ENCODE measurements at places on chromosomes 6 and 20.

- peak; percentile 40 for DNase-seq
Measured at GRCh38 chr20:49699200-49699992, 14.3 kb downstream of the B4GALT5 start.

DNA sequence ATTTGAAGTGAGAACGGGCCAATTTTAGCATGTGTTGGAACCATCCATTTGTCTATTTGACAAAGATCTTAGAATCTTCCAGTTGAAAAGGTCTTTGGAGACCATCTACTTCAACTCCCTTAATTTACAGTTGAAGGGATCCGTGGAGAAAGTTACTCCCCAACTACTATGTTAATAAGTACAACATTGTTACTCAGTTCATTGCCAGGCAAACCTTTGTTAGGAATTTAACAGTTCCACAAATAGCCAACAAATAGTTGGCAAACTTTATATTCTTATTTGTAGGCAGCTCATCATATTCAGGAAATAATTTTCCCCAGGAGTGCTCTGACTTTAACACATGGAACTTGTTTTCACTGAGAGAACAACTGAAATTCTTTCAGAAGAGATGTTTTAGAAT lies 81.0 kb upstream of the FLRT3 start:
- DNase-seq: no peak

DNA sequence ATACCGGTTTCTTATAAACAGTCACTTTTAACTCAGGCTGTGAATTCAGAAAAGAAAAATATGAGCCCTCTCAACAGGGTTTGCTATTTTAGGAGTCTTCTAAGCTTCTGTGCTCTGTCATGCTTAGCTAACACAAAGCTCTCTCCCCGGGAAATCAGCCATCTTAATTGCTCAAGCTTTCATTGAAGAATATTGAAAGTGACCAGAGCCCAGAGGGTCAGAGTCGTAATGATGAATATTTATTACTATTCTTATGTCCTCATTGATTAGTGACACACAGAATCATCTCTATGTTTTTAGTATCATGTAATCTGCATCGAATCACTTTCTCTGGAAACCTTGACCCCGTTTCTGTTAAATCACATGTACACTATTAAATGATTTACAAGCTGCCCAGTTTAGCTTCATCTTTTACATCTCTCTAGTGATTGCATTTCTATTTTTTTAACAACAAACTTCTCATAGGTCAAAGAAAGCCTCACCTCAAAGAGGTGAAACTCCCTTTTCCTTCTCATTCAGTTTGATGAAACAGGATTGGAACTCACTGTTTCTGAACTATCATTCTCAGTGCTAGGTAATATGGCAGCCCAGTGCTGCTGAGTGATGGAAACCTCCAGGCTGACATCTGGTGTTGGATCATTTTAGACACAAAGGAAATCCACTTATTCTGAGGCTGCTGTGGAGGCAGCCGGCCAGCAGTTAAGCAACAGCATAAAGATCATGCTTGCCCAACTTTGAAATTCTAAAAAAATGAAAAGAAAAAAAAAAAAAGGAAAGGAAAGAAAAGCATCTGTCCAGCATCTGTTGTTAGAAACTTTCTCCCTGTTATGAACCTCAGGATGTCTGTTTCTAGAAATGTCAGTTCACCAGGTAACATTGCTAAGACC lies 96.3 kb downstream of the RFPL4B start:
- no peak for DNase-seq

- DNase-seq: no peak
Measured at GRCh38 chr6:55826941-55827340, 48.4 kb downstream of the BMP5 start.

- no peak for DNase-seq
Measured at GRCh38 chr6:52914516-52914915, 5.0 kb upstream of the GSTA3 start.

DNA sequence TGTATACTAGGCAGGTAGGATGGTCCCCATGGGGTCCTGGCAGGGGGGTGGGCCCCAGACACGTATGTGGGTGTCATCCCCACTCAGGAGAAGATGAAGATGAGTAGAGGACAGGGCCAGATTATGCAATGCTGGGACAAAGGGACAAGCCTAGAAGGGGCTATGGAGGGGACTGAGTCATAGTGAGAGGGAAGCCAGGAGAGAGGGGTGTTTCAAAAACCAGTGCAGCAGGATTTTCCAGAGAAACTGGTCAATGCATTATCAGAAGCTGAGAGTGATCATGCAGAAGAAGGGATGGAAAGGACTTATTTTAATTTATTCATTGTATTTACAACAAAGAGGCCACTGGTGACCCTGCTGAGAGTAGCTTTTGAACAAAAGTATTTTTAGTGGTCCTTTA lies 74.0 kb downstream of the PPP1R3G start:
- no peak for DNase-seq

GRCh38 chr6:12622566-12622965 lies 94.0 kb upstream of the PHACTR1 start:
- no peak for DNase-seq

- no peak for DNase-seq
Measured at GRCh38 chr6:122969999-122970533, 26.0 kb upstream of the CLVS2 start.

DNA sequence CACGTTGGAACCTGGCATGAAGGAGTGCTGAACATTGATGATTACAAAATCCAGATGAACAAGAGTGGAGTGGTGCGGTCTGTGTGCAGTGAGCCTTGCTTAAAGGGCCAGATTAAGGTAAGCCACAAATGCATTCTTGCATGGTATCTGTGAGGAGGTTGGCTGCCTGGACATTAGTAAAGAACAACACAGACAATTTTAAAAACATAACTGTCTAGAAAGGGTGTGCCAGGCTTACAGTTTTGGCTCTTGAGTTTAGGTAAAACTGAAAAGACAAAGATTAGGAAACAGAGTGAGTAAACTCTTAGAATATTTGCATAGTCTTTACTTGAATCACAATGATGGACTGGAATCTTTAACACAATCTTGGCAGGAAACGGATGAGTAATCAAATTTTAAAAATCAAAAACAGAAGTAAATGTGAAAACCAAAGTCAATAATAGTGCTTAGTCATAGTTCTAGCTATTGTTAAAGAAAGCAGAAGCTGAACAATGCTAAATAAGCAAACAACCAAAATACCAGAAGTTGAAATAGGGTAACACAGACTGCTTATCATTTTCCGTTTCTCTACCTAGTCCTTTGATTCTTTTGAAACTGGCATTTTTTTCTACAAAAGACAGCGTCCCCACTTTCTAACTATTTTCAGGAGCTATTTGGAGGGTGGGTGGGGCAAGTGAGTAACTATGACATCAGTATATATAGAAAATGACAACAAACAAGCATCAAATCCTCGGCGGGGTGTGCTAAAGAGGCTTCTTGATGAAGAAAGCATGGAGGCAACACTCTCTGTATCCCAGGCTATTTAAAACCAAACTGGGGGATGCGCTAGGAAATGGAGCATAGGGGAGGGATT lies 185.8 kb upstream of the RAB32 start:
- DNase-seq: no peak

- no peak for DNase-seq
Measured at GRCh38 chr20:62539198-62540045, 63.6 kb upstream of the GATA5 start.

- DNase-seq: no peak
Measured at GRCh38 chr20:5268449-5268848, 48.3 kb downstream of the PROKR2 start.

GRCh38 chr6:150230164-150230561 lies 87.3 kb downstream of the PPP1R14C start:
- no peak for DNase-seq

- DNase-seq: no peak
Measured at GRCh38 chr6:17130786-17131185, 28.9 kb downstream of the STMND1 start.

- DNase-seq: no peak
Measured at GRCh38 chr6:90494067-90494780, 92.6 kb downstream of the MAP3K7 start.

GRCh38 chr6:160975162-160975561 lies 16.4 kb upstream of the MAP3K4 start:
- DNase-seq: no peak

GRCh38 chr6:148616841-148617240 lies 130.0 kb upstream of the UST start:
- no peak for DNase-seq

GRCh38 chr6:37192666-37193065 lies 22.7 kb downstream of the PIM1 start:
- DNase-seq: no peak

DNA sequence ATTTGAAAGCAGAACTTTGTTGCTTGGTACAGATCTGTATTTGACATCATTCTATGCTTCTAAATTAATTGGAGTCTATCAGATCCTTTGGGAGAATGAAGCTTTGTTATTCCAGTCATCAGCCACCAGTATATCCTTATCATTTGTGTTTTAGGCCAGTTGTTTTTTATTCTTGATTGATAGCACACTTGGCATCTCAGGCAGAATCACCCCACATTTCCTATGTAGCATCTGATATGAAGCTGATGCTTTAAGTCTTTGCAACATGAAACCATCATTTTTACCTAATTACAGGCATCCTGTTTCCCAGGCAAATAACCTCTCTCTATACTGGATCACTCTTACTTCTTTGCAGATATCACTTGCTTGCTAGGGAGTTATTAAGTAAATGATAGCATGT lies 20.7 kb upstream of the RNGTT start:
- DNase-seq: no peak

GRCh38 chr6:13439644-13440043 lies 47.8 kb downstream of the GFOD1 start:
- no peak for DNase-seq

DNA sequence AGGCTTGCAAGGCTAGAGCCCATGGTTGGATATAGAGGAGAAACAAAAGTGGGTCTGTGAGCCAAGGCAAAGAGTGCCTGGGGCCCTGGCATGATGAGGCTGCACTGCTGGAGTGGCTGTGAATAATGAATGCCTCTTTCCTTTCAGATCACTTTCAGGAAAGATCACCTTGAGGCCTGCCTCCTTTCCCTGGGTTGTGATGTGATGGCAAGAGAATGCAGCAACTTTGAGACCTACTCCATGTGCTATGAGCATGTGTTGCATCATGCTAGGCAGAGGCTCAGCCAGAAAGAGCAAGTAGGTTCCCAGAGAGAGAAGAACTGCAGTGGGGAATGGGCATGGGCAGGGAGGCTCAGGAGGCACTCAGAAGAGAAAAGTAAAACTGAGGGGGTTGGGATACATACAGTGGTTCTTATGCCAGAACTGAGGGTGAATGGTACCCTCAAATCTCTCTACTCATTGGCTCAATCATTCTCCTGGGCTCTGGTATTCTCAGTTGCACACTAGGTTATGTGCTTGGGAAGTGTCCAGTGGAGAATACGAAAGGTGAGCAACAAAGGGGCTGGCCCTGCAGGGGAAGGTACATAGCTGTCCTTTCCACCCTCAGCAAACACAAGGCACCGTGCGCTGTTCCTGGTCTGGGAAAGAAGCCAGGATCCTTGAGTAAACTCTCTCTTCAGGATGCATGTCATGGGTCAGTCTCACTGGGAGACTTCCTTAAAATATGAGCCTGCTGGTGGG lies 45.9 kb downstream of the CD164 start:
- no peak for DNase-seq

DNA sequence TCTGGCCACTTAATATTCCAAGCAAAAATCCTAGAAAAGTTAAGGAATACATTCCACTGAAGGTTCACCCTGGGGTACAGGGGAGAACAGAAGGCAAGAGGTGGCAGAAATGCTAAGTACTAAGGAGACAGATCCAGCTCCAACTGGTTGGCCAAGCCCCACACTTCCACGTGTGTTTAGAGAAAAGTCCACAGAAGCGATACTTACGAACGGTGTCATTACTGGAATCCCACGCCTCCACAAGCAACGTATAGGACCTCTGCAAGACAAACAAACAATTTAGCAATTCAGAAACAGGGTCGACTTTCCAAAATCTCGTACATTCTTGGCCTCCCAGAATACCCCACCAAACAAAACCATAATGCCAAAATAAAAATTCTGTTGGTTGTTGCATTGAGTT lies 10.0 kb downstream of the JAG1 start:
- no peak for DNase-seq

- DNase-seq: no peak
Measured at GRCh38 chr20:54707801-54708200, 232.4 kb downstream of the DOK5 start.

- no peak for DNase-seq
Measured at GRCh38 chr6:13664703-13665352, 46.8 kb downstream of the RANBP9 start.

DNA sequence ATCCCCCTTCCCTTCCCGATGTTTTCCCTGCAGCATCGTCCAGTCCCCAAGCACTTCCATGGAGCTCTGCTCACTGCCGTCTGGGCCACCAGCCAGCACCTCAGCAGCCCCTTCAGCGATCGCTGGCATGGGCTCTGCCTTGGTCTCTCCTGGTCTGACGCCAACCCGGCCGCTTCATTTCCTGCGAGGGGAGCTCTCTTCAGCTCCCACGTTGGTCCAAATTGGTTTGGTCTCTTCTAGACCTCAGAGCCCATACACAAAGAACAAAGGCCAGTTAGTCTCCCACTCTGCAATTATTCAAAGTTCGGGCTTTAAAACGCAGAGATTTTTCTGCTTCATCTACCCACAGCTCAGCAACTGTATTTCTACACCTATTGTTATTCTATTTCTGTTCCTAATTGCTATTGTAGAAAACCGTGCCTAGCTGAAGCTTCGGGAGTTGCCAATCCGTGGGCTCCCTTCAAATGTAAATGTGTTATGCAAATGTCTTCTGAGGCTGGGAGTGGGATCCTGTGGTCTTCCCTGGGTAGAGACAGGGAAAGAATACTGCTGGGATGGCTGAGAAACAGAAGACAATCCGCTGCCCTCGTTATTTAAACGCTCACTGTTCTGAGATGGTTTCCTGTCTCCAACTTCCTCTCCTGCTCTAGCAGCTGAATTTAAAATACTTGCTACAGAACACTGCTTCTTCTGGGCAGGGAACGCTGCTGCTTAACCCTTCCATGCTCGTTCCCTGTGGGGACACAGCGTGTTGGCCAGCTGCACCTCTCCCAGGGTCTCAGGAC lies 154.2 kb upstream of the QKI start:
- no peak for DNase-seq

DNA sequence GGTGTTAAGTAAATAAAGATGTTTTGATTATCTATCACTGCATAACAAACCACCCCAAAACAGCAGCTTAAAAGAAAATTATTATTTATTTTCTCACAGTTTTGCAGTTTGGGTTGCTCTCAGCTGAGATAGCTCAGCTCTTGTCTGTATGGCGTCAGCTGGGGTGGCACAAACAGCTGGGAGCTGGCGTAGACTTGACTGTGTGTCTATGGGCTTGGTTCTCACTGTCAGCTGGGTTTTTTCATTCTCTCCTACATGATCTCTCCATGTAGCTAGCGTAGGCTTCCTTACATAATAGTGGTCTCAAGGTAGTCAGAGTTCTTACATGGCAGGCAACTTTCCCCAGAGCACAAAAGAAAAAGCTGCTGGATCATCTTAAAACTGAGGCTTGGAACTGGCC lies 6.5 kb upstream of the TMEM74B start:
- no peak for DNase-seq

GRCh38 chr20:60306551-60306950 lies 348.3 kb downstream of the CDH26 start:
- DNase-seq: no peak

DNA sequence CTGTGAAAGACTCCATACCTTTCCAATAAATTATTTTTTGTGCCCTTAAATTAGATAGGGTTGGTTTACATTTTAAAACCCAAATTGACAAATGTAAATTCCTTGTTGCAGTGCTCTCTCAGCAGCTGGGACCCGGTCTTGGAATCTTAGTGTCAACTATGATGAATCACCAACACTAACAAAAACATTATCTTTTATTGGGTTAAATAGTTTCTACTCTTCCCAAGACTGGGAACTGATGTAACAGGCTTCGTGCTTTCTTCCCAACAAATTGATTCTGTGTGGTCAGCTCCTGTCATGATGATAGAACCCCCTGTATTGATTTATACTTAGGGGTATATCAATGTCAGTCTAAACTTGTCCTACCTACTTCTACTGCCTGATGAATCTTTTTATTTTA lies 23.2 kb upstream of the AHI1 start:
- DNase-seq: no peak

All from activated naive CD8-positive, alpha-beta T cell treated with anti-CD3 and anti-CD28 coated beads for 36 hours (primary cell).